ENCODE measurements at places on chromosomes 4 and X.

- no peaks in the 10 kb centered on the region for H3K36me3 ChIP-seq
- no peak for ATAC-seq
- no peaks in the 10 kb centered on the region for H3K27me3 ChIP-seq
- no peak overlapping the region for H3K27ac ChIP-seq
These were observed 225.6 kb upstream of the LCORL start for GRCh38 chr4:18247189-18247588.

- H3K27me3 ChIP-seq: no peaks in the 10 kb centered on the region
- H3K4me1 ChIP-seq: no peaks in the 10 kb centered on the region
- H3K4me3 ChIP-seq: no peak overlapping the region
These were observed 140.8 kb downstream of the PCDH7 start for GRCh38 chr4:30860978-30861377.

- H3K4me1 ChIP-seq: no peaks in the 10 kb centered on the region
- H3K27me3 ChIP-seq: no peaks in the 10 kb centered on the region
- H3K36me3 ChIP-seq: no peaks in the 10 kb centered on the region
- H3K4me3 ChIP-seq: no peak overlapping the region
- no peak overlapping the region for H3K27ac ChIP-seq
These were observed 409.3 kb upstream of the NWD2 start for GRCh38 chr4:36835246-36835645.

DNA sequence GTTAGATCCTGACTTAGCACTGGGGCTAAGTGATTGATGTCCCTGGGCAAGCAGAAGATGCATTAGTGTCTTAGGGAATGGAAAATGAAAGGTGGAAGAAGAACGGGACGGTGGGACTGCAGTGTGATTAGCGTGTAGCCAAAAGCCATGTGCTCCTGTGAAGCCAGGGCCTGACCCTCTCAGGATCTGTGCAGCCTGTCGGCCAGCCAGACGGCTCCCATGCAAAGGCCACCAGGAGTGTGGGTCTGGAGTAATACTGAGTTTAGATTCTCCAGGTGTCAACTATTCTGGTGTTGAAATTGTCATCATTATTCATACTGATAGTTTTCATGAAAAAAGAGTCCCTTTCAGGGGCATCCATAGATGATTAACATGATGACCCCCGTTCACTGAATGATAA is 32.0 kb downstream of the REELD1 start:
- H3K4me1 ChIP-seq: peaks cover 21% of the 10 kb centered on the region
- H3K27me3 ChIP-seq: no peaks in the 10 kb centered on the region
- no peak overlapping the region for H3K4me3 ChIP-seq
- no peak for ATAC-seq
- H3K27ac ChIP-seq: no peak overlapping the region

DNA sequence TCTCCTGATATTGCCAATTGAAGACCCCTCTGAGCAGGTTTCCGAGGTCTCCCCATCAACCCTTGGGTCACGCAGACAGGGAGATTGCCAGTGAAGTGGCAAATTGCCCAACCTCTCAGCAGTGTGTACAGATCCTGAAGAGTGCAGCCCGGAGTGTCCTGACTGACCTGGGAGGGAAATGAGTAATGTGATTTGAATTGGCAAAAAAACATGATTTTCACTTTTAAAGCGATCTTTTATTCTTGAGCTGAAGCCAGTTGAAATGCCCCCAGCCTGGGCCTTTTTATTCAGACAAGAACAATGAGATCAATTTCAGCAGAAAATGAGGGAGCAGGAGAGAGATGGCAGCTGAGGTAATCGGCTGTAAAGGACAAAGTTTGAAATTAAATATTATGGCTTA is 401.8 kb downstream of the RAPGEF2 start:
- peaks cover 9% of the 10 kb centered on the region for H3K27me3 ChIP-seq
- ATAC-seq: no peak
- no peaks in the 10 kb centered on the region for H3K36me3 ChIP-seq
- H3K4me1 ChIP-seq: no peaks in the 10 kb centered on the region
- H3K27ac ChIP-seq: no peak overlapping the region

DNA sequence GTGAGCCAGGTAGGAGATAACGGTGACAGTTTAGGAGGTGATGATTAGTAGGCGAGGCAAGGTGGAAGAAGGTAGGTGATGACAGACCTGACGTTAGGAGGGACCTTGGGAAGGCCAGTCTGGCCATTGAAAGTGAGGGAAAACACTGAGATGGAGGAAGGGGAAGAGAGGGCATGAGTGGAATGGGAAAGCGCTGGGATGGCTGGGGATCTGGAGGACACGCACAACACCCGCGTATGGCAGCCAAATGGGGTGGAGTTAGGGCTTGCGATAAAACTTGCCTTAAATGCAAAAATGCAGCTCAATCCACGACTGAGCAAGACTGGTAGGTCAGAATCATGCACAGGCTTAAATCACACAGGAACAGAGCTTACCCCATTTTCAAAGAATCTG is 605 bp upstream of the CDKL2 start:
- peak overlapping the region; percentile 76 for H3K4me3 ChIP-seq
- H3K36me3 ChIP-seq: no peaks in the 10 kb centered on the region
- H3K4me1 ChIP-seq: peaks cover 8% of the 10 kb centered on the region
- ATAC-seq: no peak
- no peaks in the 10 kb centered on the region for H3K27me3 ChIP-seq
- peak overlapping the region; percentile 34 for H3K27ac ChIP-seq

DNA sequence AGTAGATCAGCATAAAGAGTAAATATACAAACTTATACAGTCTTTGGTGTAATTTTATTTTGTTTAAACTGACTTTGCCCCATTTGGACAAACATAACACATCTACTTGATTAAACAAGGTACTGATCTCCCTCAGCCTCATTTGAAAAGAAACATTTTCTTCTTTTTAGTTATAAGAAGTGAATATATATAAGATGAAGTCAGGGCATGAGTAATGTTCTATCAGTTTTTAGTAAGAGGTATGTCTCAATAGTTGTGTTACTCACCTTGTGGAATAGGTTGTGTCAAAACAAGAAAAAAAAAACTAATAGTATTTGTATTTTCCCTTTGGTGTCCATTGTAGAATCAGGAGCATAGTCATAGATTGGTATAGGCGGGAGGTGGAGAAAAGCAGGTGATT is 327.4 kb downstream of the RPA4 start:
- H3K4me1 ChIP-seq: no peaks in the 10 kb centered on the region
- no peaks in the 10 kb centered on the region for H3K36me3 ChIP-seq
- ATAC-seq: no peak
- H3K4me3 ChIP-seq: no peak overlapping the region
- no peak overlapping the region for H3K27ac ChIP-seq
- H3K27me3 ChIP-seq: no peaks in the 10 kb centered on the region

DNA sequence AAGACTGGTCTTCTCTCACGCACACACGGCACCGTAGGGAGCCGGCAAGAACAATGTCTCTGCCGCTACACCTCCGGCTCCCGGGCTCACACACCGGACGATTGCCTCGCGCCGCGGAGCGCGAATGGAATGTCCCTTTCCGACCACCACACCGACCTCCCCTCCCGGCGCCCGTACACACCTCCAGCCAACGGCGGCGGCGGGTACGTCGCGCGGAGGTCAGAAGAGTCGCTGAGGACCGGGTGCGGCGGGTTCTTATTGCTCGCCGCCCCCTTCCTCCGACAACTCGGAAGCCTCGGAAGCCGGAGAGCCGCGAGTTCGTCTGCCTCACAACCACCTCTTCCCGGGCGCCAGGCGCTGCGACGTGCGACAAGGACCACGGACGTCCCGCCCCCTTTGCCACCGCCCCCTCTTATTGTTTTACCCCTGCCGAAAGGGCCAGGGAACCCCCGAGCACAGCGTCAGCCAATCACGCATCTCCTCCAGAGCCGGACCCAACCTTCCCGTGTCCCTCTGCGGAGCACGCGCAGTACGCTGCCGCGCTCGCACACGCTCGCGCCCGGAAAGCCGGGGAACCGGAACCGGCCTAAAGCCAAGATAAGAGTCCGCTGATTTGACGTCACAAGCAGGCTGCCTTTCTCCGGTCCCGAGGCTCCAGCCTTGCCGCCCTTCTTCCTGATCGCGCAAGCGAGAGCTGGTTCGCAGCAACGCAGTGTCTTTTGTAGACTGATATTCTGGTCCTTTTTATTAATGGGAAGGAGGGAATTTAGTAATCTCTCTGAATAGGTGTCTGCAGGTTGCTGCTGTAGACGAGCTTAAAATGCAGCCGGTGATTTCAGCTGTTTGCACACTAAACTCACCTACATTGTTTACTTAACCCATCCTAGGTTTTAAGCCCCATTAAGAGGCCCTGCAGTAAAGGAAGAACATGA is at the start of gene G3BP2:
Gene G3BP2 (minus strand): TSS at position 385 of the 932 bp plus-strand sequence. CDS start 11,386 bp downstream, outside the sequence.
- H3K27ac ChIP-seq: peak within 1 kb of the TSS; percentile 100
- H3K27me3 ChIP-seq: no peaks in the 10 kb centered on the region
- peak; percentile 98 for ATAC-seq
- H3K36me3 ChIP-seq: peaks cover 15% of the 10 kb centered on the region
- peak within 1 kb of the TSS; percentile 99 for H3K4me3 ChIP-seq
- H3K4me1 ChIP-seq: peaks cover 44% of the 10 kb centered on the region

DNA sequence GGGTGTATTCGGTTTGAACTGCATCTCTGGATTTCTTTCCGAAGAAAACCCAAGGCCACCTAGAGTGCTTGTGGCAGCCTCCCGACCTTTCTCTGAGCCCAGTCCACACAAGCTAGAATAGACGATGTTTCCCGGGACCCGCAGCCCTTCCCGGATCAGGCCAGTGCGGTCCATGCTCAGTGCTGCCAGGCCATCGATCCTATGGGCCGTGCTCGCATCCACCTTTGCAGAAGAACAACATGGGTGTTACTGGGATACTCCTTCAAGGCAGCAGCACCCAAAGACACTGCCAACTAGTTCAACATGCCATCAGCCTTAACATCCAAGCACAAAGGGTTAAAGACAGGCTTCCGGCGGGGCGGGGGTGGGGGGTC is 22.8 kb downstream of the BCOR start:
- no peak overlapping the region for H3K27ac ChIP-seq
- H3K4me1 ChIP-seq: peaks cover 8% of the 10 kb centered on the region
- no peak overlapping the region for H3K4me3 ChIP-seq
- peaks cover 53% of the 10 kb centered on the region for H3K36me3 ChIP-seq
- no peak for ATAC-seq

DNA sequence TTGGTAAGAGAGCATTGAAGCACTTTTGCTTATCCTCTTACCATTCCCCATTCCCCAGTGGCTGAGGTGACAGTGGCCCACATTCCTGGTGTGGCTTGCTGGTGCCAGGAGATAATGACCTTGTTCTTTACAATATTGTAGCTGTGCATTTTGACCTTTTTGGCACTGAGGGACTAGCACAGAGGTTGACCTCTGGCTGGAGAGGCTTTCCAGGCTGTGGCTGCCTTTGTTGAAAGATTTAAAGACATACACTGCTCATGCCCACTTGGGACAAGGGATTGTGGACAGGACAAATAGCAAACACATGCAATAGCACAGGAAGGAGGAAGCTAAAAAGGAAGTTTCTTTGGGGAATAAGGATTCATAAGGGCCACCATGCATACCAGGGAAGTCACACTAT is 65.4 kb downstream of the ARHGEF9 start:
- no peak overlapping the region for H3K4me3 ChIP-seq
- no peak for ATAC-seq
- no peaks in the 10 kb centered on the region for H3K4me1 ChIP-seq
- H3K27me3 ChIP-seq: no peaks in the 10 kb centered on the region

GRCh38 chrX:56564921-56565840 is 1.8 kb downstream of the UBQLN2 start:
- peak overlapping the region; percentile 88 for H3K4me3 ChIP-seq
- peak overlapping the region; percentile 96 for H3K27ac ChIP-seq
- H3K4me1 ChIP-seq: peaks cover 20% of the 10 kb centered on the region
- no peak for ATAC-seq
